ENCODE measurements at places on chromosomes 13 and 19.

DNA sequence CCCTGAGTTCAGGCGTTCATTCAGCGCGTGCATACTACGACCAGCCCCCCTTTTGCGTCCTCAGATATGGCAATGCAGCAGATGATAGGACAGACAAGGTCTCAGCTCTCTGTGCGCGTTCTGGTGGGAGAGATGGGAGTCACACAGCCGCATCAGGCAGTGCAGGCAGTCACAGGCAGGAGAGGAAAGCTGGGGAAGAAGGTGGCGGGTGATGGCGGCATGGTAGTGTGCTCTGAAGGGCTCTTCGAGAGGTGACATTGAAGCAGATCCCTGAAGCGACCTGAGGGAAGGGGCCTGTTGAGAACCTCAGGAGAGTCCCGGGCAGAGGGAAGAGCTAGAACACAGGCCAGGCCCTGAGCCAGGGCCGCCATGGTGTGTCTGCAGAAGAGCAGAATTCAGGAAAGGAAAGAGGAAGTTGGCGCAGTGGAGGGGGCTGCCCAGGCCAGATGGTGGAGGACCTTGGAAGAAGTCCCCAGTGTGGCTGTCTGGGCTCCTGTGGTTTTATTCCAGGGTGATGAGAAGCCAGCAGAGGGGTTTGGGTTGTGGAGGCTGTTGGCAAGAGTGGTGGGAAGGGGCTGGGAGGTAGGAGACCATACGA lies 3.5 kb downstream of the USF2 start:
- DNase-seq: peak; percentile 63

DNA sequence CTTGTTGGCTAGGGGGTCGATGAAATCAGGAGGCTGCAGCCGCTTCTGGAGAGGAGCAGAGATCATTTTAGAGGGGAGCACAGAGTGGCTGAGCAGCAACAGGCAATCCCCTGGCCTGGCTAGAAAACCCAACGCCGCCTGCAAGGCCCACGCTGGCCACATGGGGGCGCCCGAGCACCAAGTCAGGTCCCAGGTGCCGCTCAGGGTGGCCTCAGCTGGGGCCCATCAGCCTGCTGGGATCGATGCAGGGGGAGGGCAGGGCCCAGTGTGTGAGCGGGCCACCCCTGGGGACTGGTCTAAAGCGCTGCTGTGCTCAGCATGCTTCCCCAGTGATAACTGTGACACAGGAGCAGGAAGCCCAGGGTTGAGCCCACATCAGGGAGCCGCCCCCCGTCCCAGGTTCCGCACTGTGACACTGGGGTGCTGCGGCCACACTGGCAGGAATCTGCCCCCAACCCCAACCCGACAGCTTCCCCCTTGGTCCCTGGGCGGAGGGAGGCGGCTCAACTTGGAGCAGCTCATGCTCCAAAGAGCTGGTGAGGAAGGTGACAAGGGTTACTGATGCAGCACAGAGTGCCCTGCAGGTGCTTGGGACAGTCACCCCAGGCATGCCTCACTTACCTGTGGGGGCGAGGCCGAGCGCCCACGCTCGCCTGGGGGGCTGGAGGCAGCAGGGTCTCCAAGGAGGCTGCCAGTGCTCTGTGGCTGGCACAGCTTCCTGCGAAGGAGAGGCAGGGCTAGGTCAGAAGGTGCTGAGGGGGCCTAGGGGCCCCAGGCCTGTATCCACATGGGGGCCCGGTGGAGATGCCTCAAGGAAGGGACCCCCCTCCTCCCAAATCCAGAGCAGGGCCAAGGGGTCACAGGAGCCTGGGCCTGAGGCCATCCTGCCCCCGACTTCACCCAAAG lies 13.3 kb upstream of the ISYNA1 start:
- DNase-seq: peak; percentile 88

DNA sequence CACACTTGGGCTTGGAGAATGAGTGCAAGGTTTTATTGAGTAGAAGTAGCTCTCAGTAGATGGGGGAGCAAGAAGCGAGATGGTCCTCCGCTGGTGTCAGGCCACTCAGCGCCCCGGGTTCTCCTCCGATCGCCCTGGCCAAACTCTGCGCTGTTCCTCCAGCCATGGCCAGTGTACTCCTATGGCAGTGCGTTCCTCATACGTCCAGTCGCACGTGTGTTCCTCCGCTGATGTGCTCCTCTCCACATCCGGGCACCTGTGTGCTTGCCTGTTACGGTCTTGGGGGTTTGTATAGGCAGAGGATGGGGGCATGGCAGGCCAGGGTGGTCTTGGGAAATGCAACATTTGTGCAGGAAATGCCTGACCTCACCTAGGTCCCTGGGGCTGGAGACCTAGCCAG lies 1899.4 kb downstream of the PCDH9 start:
- DNase-seq: no peak

- no peak for DNase-seq
Observed at GRCh38 chr19:43553656-43554055, 20.7 kb downstream of the ZNF575 start.

GRCh38 chr13:83878691-83879430 lies 3.4 kb downstream of the SLITRK1 start:
- no peak for DNase-seq

DNA sequence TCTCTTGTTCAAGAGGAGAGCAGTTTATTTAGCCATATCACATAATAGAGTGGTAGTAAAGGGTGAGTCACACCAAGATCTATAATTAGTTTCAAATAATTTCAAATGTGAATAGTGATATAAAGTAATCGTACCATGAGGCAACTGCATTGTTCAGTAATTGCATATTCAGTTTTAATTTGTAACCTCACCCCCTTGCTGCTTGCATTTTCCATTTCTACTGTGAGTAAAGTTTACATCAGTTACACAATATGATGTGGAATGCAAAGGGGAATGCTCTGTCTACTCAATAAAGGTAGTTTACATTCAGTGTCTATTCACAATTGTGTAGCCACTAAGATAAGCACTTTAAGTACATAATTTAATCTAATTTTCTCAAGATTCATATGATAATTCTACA lies 1695.7 kb upstream of the SPRY2 start:
- DNase-seq: no peak

- DNase-seq: no peak
Observed at GRCh38 chr13:22427066-22427465, 753.7 kb upstream of the SGCG start.

DNA sequence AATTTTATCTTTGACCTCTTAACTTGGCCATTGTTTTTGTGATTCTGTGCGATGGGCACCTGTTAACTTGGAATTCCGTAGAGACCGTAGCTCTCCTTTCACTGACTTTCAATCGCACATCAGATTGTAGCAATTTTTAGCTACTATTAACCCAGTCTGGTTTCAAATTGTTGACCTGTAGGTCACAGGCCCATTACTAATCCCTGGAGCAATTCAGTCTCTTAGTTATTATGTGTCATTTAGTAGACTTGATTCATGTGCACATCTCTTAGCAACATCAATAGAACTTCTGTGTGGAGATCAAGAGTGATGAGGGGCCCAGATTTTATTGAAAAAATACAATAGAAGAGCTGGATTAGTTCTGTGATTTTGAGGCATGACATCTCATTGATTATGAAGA lies 549.6 kb upstream of the SLC10A2 start:
- no peak for DNase-seq

DNA sequence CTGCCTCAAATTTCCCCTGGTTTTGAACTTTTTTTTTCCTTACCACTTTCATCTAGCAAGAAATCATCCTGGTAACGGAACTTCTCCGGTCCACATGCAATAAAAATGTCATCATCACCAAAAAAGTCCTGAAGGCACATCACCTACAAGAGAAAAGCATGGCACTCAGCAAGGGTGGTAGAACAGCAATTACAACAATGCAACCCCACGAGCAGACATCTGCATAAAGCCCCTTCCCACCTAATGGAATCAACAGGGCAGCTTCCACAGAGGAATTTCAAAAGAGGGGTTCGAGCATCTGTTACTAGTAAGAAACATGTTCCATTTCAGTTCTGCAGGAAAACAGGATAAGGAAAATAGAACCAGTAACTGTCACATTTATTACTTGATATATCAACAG lies 183.9 kb downstream of the DCLK1 start:
- no peak for DNase-seq

- no peak for DNase-seq
Observed at GRCh38 chr13:93529961-93530360, 303.4 kb downstream of the GPC6 start.

GRCh38 chr13:51192348-51192747 lies 29.9 kb upstream of the FAM124A start:
- no peak for DNase-seq

GRCh38 chr19:28444362-28444761 lies 768.6 kb downstream of the UQCRFS1 start:
- no peak for DNase-seq

GRCh38 chr13:32117701-32118100 lies 86.1 kb downstream of the FRY start:
- peak; percentile 96 for DNase-seq

DNA sequence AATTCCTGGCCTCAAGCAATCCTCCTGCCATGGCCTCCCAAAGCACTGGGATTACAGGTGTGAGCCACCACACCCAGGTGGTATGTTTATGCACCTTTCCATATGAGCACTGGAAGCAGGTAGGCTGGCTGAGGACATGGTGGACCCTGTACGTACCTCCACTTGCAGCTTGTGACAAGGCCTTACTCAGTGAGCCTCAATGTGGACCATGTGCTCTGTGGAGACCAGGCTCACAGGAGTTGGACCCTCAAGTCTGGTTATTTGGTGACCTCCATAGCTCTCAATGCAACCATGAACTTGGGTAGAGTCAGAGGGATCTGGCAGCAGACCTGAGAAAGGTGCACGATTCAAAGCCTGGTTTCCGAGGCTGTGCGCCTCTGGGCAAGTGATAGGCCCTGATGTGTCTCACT lies 5.5 kb downstream of the ACP4 start:
- DNase-seq: peak; percentile 53

- peak; percentile 87 for DNase-seq
Observed at GRCh38 chr13:75505327-75505726, 23.4 kb upstream of the TBC1D4 start.

DNA sequence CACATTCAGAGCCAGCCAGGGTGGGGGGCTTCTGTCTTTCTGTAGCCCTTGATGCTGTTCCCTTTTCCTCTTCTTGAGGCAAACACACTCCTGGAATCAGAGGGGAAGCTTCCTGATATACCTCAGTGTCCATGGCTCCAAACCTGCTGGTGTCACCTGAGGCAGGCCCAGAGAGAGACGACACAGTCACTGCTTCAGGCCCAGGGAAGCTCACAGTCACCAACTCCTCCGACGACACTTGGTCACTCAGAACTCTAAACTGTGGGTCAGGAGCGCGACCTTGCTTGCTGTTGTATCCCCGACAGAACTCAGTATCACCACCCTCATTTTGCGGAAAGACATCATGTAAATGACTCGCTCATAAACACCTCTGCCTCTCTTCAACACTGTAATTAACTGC lies 1.1 kb downstream of the ATP13A1 start:
- DNase-seq: no peak

DNA sequence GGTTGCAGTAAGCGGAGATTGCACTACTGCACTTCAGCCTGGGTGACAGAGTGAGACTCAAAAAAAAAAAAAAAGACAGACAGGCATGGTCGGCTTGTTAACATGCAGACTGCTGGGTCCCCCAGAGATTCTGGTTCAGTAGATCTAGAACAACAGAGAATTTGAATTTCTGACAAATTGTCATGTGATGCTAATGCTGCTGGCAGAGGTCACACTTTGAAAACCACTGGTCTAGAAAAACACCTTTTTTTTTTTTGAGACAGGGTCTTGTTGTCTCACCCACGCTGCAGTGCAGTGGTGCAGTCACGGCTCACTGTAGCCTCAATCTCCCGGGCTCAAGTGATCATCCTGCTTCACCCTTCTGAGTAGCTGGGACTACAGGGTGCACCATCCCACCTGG lies 7.7 kb upstream of the LRFN3 start:
- no peak for DNase-seq

DNA sequence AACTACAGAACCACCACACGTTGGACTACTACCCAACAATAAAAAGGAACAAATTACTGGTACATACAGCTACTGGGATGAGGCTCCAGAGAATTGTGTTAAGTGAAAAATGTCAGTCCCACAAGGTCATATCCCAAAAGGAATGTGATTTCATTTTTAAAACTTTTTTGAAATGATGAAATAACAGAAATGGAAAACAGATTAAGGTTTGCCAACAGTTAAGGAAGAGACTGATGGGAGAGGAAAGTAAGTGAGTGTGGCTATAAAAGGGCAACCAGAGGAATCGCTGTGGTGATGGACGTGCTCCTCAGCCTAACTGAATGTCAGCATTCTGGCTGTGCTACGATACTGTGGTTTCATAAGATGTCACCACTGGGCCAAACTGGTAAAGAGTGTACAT lies 512.8 kb downstream of the UQCRFS1 start:
- no peak for DNase-seq

DNA sequence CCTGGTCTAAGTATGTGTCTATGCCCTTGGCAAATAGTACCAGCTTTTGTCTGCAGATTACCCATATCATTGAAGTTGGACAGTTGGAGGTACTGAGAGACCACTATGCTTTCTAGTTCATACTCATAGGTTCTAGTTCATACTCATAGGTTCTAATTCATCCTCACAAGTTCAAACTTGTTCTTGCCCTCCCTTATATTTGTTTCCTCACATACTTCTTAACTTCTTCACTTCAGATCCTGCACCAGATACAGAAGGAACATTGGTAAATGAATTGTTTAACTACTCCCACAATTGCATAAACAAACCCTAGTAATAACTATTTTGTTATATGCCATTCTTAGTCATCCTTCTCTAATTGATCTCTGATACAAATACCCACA lies 172.2 kb downstream of the SLITRK1 start:
- no peak for DNase-seq

DNA sequence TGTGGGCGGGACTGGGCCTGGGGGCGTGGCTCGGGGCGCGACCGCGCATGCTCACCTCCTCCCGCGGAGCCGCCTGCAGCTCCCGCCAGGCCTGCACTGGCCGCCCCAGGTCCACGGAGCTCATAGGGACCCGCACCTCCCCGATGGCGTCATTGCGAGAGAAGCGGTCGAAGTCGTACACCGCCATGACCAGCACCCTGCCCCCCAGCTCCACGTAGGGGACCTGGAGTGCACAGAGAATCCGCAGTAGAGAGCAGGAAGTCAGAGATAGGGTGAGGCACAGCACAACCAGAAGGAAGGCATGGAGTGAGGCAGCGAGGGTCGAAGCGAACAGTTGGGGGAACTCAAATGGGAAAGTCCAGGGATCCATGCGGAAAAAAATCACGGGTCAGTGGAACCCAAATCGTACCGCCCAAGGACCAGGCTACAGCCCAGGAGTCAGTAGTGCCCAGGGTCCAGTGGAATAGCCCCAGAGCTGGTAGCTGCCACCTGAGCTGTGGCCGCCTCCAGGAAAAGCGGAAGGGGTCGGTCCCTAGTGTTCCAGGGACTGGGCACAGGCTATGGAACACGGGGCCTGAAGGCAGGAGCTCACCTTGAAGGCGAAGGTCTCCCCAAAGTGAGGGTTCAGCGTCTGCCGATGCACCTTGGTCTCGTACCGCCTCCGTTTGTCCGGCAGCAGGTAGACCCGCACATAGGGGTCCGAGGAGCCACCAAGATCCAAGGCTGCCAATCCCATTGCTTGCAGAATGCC lies 4.8 kb downstream of the SYT5 start:
- DNase-seq: no peak

- DNase-seq: peak; percentile 28
Observed at GRCh38 chr19:46606681-46607447, 5.7 kb downstream of the CALM3 start.

GRCh38 chr19:19192910-19193423 lies 909 bp downstream of the RFXANK start:
- DNase-seq: no peak
